Large intestine (tissue), 12 donors: ENCODE measurements at places on chromosomes 16 and 17. TPM values are rescaled to one million over a fixed set of nuclear protein-coding genes. Genes with fewer than 3 reads are reported as not detected.

CDRT4 gene
- 29.3 TPM for polyA plus RNA-seq

TP53TG3F gene
- polyA plus RNA-seq, result not detected

MYH3 gene
- 26.7 TPM for polyA plus RNA-seq

MPP3 gene
- polyA plus RNA-seq, result 4.9 TPM

LGALS9B gene
- 0.54 TPM for polyA plus RNA-seq

RTN4RL1 gene
- 0.45 TPM for polyA plus RNA-seq

DNA sequence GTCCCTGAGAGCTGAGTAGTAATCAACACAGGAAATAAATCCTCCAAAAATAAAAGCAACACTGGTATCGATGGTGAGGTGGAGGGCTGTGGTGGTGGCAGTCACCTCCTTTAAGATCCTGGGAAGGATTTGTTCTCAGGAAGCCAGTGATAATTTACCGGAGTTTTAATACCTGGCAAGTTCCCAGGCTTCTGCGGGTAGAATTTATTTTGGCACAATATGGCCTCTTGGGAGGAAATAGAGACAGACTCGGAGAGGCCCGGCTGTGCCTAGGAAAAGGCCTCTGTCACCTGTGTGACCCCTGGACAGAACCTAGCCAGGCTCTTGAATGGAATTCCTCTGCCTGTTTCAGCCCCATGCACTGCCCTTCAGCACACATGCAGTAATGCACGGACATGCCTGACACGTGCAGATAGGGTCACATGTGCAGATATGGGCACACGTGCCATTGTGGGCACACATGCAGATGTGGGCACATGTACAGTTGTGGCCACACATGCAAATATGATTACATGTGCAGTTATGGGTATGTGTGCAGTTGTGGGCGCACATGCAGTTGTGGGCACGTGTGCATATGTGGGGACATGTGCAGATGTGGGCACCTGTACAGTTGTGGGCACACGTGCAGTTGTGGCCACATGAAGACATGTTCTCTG is 33.5 kb downstream of the MGAT5B start:
- no peak for DNase-seq

DNA sequence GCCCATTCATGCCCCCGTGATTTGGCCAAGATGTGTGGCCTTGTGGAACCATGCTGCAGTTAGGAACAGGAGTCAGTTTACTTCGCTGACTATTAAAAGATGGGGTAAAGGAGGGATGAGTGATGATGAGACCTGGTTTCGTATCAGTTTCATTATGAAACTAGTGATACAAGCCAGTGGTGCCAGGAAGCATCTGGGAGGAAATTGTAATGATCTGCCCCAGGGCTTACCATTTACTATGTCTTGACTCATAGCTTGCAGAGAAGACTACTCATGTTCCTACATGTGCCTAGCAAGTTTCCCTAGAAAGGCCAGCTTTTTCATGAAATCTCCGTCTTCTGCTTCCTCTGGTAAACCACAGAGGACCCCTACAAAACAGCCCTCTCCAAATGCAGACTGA is 23.2 kb downstream of the CDH3 start:
- DNase-seq, result no peak

DNA sequence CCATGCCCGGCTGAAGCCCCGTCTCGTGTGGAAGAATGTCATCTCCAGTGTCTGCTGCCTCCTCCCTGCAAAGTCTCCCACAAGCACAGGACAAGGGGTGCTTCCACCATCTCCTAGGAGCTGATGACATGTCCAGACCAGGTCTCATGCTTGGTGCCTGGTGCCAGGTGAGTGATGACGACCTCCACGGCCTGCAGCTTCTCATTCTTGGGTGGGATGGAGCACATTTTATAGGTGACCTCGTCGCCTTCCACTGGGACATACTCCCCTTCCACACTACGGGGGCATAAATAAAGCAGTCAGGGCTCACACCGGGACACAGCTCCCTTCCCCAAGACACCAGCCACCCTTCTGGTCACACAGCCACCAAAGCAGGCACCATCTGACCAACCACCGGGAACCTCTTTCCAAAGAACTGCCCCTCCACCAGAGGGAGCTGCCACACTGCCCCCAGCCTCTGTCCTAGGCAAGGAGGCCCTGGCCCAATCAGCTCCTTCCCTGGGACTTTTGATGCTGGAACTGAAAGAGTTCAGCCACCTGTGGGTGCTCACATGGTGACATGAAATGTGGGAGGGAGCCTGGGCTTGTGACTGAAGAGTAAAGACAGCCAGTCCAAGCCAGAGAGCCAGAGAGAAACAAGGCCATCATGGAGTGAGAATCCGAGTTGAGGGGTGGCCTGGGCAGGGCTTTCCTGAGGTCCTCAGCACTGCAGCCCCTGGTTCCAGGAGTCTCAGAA is 13.6 kb downstream of the CARHSP1 start:
- DNase-seq, result no peak

- no peak for DNase-seq
Measured at GRCh38 chr16:12985516-12985915, 84.1 kb downstream of the SHISA9 start.

- no peak for DNase-seq
Measured at GRCh38 chr16:69837380-69837779, 75.2 kb downstream of the WWP2 start.

DNA sequence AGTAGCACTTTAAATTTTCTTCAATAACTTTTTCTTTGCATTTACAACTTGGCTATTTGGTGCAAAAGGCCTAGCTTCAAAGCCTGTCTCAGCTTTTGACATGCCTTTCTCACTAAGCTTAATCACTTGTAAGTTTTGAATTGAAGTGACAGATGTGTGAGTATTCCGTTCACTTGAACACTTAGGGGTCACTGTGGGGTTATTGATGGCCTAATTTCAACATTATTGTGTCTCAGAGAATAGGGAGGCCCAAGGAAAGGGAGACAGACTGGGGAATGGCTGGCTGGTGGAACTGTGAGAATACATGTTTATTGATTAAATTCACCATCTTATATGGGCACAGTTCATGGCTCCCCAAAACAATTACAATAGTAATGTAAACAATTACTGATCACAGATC is 84.1 kb downstream of the TAOK1 start:
- DNase-seq, result no peak

DNA sequence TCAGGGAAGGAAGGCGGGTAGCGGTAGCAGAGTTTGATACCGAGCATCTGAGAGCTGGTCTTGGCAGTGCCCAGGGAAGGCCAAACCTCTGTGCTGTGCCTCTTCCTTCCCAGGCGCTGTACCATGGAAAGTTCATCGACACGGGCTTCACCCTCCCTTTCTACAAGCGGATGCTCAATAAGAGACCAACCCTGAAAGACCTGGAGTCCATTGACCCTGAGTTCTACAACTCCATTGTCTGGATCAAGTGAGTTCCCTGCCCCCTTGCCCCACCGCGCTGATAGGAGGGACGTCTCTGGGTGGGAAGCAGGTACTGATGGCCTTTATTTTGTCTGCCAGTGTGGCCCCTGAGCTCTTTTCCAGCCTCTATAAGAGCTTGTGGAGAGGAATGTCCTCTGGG is 15.4 kb upstream of the CLEC18A start:
- DNase-seq, result no peak

DNA sequence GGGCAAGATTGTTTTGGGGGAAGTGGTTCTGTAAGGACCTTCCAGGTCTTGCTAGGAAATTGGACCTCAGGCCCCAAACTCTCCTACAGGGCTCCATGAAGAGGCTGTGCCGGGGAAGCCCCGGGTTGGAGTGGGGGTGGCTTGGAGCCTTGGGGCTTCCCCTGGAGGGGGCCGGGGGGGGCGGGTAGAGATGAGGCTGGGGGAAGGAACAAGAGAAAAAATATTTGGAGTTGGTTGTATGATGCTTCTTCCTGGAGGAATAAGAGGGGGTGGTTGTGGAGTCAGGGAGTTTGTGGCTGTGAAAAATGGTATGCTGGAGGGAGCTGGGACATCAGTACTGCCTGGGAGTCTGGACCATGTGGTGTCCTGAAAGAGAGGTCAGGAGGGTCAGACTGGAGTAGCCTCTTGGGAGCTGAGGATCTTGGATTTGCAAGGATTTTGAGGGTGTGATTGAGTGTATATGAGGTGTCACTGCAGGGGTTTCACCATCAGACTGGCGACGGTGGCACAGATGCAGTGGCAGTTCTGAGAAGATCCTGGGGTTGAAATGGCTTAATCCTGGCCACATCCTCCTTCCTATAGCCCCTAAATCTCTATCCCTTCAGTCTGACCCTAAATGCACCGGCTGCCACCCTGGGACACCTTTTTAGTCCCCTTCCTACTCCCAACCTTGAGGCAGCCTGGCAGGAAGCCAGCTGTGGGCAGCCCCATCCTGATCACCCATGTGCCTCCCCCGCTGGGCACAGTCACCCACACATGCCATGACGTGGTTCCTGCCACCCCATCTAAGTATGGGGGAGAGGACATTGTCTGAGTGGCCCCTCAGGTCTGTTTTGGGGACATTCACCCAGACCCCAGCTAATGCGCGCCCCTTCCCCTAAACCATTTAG is 10.9 kb downstream of the RARA start:
- no peak for DNase-seq

DNA sequence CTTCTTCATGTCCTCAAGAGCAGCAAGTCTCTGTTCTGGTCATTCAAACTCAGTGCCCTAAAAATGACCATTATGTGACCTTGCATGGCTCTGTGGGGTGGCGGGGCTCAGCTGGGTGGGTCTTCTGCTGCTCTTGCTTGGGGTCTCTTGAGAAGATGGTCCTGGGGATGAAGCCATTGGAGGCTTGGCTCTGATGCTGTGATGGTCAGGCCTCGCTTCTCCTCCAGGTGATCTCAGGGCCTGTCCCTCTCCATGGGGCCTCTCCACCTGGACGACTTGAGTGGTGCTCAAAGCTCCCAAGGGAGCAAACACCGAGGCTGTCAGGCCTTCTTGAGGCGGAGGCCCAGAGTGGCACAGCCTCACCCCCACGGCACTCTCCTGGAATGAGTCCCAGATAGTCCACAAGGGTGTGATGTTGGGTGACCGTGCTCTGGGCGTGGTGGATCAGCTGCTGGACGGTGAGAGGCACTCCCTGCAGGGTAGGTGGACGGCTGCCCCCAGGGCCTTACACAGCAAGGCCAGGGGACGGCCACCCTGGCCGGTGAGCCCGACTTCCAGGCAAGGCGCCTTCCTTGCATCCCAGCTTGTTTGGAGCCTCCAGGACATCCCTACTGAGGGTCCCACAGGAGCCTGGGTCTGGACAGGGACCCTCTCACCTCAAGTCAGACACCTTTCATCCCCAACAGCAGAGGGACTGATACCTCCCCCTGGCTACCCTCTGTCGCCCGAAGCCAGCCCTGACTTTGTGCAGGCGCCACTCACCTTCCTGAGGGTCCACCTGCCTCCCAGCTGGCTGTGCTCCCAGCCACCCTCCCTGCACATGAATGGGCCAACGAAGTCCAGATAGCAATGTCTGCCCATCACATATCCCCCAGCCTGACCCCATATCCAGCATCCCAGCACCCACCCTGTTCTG is 48.7 kb downstream of the USP22 start:
- no peak for DNase-seq

DNA sequence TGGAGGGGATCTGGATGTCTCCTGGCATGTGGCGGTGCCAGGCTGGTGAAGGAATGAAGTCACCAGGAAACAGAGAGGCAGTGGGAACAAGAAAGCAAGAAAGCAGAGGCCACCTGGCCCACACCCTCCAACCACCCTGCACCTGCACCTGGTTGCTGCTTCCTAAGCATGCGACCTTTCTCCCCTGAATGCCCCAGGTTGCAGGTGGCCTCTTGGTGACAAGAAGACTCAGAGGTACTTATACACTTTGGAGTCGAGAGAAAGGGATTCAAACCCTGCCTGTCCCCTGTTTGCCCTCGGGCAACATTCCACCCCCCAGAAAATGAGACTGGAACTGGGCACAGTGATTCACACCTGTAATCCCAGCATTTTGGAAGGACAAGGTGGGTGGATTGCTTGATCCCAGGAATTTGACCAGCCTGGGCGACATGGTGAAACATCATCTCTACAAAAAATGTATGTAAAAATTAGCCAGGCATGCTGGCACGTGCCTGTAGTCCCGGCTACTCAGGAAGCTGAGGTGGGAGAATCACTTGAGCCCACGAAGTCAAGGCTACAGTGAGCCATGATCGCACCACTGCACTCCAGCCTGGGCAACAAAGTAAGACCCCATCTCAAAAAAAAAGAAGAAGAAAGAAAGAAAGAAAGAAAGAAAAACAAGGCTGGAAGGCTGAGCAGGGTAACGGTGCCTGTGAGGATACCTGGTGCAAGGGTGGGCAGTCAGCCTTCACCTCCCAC is 34.6 kb upstream of the TNRC6C start:
- DNase-seq, result peak; percentile 49

DNA sequence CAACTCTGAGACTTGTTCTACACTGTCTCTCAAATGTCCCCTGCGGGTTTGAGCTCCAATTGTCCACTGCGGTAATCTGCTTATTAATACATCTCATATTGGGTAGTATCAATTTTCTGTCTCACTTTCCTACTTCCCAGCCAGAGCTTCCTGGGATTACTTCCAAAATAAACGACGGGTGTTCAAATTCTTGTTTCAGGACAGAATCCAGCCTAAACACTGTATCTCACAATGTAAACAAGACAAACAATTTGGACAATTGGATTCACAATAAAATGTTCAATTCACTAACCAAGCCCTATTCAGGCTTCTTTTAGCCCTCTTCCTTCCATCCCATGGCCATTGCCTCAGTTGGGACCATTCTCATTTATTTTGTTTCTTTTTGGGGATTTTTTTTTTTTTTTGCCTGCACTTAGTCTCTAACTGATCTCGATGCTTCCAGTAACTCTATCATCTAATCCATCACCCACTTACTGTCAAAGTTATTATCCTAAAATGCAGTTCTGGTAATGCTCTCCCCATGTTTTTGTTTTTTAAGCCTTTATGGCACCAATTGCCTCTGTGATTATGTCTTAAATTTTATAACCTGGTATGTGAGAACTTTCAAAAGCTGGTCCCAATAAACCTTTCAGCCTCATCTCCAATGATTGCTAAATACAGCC is 2.0 kb upstream of the VAT1L start:
- no peak for DNase-seq

GRCh38 chr17:79707931-79708891 is 22.5 kb upstream of the ENPP7 start:
- DNase-seq, result no peak

DNA sequence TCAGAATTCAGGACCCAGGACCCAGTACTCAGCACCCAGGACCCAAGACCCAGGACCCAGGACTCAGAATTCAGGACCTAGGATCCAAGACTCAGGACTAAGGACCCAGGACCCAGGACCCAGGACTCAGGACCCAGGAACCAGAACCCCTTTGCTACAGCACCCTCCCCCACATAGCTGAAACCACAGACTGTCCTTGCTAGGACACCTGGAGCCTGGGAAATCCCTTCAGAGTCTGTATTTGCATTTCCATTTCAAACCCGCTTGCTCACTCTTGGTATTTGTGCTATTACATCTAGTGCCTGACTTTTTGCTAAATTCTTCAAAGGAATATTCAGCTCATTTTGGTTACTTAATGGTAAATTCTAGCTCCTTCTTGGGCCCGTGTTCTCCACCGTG is 275.8 kb upstream of the MAF start:
- DNase-seq, result no peak

DNA sequence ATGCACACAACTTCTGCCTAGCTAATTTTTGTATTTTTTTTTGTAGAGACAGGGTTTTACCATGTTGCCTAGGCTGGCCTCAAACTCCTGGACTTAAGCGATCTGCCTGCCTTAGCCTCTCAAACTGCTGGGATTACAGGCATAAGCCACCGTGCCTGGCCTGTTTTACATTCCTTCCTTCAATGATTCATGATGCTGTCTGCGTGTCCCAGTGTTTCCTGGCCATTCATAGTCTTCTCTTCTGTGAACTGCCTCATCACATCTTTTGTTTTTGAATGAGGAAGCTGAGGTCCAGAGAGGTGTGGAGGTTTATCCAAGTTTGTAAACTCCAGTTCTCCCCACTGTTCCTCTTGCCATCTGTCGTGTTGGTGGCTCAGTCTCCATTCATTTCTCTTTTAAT is 64.5 kb upstream of the MED9 start:
- no peak for DNase-seq

- no peak for DNase-seq
Measured at GRCh38 chr16:79098907-79099306, 501.6 kb downstream of the MAF start.
